ENCODE measurements at places on chromosomes 3 and 15.

DNA sequence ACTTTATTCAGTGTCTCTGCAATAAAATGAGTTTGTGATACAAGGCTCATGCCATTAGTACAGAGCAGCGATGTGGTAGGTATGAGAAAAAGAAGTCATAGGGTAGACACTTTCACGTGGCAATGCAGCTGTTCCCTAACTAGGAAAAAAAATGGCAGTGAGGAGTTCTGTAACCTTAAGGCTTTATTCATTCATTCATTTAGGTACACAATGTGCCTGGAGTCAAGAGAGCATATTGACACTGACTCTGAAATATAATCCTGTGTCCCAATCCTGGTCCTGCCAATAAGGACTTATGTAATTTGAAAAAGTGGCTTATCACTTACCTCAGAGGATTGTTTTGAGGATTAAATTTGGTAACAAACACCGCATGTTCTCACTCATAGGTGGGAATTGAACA lies 173.0 kb upstream of the AZI2 start:
- no peak for DNase-seq

DNA sequence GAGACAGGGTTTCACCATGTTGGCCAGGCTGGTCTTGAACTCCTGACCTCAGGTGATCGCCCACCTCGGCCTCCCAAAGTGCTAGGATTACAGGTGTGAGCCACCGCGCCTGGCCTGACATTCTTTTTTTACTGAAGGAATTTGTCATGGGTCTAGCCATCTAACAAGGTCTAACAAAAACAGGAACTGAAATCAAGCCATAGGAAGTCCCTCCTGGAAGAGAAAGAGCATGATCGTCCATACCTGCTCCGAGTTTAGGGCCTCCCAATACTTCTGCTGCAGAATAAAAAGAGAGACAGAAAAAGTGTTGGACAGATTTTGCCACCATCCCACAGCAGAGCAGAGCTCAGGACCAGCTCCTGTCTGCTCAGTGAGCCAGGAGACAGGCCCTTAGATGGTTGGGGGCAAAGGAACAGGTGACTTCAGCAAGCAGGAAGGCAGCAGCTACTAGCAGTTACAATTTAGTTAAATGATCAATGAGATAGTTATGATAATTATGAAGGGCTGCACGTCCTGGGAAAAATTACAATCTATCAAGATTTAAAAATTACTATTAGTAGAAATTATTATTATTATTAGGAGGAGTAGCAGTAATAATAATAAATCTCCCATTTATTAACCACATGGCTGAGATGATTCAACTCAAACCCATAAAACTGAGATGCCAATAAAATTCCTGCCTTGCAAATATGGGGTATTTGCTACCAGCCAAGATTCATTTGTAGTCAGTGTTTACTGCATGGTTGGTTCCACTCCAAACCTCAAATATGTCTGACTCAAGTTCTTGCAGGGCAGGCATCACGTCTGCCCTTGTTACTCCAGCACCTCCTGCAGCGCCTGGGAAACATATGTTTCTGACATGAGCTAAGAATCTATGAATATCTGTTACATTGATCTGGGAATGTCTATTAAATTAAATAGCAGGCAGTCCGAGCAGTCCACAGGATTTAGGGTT lies 40.1 kb downstream of the TMEM44 start:
- no peak for DNase-seq

DNA sequence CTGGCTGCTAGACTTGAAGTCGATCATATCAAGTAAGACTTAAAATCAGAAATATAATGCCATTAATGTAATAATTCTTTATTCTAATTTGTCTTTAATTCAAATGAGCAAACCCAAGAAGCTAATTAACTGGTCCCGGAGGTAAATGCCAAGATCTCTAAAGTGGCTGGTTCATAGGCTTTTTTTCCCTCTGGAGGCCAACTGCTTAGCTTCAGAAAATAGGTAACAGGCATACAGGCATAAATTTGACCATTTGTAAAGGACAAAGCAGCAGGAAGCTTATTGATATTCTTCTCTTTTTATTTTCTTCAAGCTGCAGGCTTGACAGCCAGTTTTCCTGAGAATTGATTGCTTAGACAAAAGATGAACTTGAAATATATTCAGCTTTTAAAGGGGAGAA lies 158.6 kb upstream of the RAP2B start:
- no peak for DNase-seq

- DNase-seq, result no peak
Measured at GRCh38 chr15:70505936-70506912, 257.1 kb downstream of the UACA start.
